ENCODE measurements at places on chromosomes 1 and 21. TPM values are rescaled to one million over a fixed set of nuclear protein-coding genes. Genes with fewer than 3 reads are reported as not detected.

- peak; percentile 81 for DNase-seq
Measured at GRCh38 chr1:13960375-13960987, 260.5 kb downstream of the PRDM2 start.

DNA sequence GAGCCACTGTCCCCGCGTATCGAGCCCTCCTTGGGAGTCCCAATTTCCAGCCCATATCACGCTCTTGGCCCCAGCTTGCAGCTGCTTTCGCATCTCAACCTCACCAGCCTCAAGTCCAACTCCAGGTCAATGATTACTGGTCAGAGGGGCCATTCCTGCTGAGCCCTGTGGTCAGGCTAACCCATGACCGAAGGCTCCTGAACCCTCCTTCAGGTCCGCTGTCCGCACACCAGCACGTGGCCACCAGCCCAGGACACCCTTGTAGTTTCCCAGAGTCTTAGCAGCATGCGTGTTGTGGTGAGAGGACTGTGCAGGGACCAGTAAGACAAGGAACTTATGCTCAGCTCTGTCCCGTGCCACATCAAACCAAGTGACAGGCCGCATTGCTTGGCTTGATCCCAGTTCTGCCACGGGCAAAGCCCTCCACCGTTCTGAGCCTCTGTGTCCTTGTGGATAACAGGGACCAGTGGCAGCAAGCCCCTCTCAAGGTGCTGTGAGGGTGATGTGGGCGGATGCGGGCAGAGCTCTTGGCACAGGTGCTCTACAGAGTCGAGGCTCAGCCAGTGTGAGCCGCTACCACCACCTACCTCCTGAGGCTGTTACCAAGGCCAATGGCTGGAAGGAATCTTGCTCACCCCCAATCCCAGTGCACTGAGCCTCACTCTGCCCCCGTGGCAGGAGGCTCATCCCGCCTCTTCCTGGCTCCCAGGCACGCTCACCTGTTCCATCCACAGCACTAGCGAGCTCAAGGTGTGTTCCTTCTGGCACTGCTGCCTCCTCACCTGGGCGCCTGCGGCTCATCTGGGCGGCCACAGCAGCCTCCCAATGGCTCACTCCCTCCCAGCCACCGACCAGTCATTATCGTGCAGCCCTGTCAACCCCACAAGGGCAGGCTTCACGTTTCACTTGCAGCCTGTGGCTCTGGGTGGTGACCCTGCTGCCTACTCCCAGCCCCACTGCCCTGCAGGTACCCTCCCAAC lies 20.4 kb downstream of the KRTAP10-1 start:
- peak; percentile 5 for DNase-seq

- no peak for DNase-seq
Measured at GRCh38 chr1:157154940-157155514, 16.8 kb upstream of the ETV3 start.

- no peak for DNase-seq
Measured at GRCh38 chr1:106705971-106706370, 350.5 kb upstream of the PRMT6 start.

DNA sequence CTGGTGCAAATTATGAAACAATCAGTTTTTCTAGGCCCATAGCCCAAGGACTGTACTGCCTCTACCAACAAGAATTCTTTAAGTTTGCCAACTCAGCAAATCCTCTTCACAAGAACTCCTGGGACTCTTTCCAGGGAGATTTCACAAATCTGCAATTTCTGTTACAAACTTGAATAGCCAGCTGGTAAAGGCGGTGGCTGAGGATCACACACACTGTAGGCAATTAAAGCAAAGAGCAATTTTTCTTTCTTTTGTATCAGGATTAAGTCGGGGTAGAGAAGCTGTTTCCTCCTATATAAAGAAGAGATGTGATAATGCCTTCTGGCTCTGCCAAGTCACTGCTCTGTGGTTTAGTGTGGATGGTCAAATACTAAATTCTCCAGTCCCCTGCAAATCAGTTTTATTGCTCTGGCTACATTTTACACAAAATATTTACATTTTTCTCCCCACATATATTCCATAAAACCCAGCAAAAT lies 1.7 kb downstream of the ALDH9A1 start:
- DNase-seq, result no peak

DNA sequence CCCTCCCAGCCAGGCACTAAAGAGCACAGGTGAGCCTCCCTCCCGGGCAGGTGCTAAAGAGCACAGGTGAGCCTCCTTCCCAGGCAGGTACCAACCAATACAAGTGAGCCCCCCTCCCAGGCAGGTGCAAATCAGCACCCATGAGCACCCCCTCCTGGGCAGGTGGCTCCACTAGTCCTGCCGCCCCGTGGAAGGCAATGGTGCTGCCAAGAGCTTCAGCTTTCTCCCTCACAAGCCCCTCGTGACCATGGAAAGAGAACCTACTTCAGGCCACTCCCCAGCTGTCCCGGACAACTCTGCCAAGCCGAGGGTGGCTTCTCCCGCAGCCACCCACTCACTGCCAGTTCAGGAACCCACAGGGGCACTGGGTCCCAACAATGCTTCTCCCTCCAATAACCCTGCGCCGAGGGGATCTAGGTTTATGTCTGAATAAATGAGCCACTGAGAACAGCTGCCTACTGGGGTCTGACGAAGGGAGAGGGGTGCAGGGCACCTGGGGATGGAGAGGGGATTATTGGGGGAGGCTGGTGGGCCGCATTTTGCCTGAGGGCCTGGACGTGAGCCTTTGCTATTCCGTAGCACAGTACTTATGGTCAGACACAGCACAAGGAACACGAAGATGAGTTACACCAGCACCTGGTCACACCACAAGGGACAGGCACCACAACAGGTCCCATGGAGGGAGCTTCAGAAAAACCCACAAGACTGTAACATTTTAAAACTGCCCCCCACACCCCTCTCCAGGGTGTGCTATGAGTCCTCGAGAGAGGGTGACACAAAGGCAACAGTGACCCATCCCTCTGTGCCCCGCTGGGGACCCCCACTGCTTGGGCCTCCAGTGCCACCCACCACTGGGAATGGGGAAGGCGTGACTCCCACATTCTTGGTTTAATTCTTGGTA lies 46.3 kb downstream of the PRDM15 start:
- DNase-seq, result no peak

GRCh38 chr1:53110370-53111072 lies 31.9 kb downstream of the SLC1A7 start:
- DNase-seq, result no peak

DNA sequence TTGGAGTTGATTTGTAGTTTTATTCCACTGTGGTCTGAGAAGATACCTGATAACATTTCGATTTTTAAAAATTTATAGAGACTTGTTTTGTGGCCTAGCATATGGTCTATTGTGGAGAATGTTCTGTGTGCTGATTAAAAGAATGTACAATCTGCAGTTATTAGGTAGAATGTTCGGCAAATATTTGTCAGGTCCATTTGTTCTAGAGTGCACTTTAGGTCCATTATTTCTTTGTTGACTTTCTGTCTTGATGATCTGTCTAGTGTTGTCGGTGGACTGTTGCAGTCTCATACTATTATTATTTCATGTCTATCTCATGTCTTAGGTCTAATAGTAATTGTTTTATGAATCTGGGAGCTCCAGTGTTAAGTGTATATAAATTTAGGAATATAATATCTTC lies 116.8 kb downstream of the NME7 start:
- no peak for DNase-seq

DNA sequence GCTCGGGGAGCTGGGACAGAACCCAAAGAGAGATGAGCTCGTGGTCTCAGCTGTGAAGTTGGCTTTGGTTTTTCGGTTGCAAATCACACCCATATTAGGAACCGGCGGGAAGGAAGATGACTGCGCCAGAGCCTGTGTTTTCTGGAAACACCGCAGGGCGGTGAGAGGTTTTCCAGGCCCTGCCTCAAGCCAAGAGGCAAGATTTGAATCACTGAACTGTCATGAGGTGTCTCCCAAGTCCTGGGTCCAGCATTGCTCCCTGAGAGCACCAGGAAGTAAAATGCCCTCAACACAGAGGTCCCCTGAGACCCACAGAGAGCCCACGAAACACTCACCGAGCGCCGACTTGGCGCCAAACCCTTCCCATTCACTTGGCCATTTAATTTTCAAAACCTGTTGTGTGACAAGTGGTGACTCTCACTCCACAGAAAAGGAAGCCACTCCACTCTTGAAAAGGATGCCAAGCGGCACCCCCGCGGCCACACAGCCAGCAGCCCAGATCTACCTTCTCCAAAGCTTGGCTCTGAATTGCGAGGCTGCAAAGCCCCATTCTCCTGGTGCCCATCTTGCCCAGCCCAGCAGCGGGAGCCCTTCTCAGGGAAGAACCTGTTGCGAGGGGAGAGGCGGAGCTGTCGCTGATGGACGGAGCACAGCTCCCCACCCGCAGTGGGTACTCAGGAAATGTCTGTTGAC lies 99.0 kb upstream of the RUNX3 start:
- no peak for DNase-seq

DNA sequence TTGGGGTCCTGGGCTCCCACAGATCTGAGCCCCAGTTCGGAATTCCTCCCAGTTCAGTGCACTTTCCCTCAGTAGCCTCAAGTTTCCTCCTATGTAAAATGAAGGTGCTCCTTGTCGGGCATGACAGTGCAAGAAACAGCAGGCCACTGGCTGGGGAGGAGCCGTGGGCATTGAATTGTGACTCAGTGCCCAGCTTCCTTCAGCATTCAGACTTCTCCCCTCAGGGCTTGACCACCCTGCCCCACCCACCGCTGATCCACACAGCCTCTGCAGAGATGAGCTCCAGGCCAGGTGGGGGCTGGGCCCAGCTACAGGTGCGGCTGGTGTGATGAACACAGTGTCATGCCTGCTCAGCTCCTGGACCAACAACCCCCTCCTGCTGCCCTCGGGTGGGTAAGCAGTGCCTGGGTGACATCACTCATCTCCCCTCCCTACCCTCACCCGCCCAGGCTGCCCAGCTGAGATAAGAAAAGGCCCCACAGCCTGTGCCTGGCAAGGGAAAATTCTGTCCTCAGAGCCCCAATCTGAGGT lies 4.9 kb downstream of the MOB3C start:
- DNase-seq, result no peak

- peak; percentile 29 for DNase-seq
Measured at GRCh38 chr1:19800076-19800804, 524 bp upstream of the TMCO4 start.

DNA sequence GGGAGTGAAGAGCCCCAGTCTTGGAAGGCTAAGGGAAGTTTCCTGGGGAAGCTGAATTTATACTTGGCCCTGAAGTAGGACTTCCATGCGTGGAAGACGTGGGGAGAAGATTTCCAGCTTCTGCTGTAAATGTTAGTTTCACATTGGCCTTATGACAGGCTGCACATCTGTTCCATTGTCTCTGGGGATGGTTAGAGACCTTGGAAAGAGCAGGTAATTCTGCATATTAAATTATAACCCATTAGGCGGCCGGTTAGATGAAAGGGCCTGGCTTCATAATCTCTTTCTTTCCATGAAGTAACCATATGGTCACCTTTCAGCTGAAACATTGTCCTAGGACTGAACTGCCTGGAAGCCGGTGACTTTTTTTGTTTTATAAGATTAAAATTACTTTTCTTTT lies 37.5 kb downstream of the DPT start:
- no peak for DNase-seq

- DNase-seq, result no peak
Measured at GRCh38 chr1:41400225-41400624, 39.0 kb downstream of the FOXO6 start.

GRCh38 chr1:211198880-211199279 lies 60.3 kb upstream of the RCOR3 start:
- DNase-seq, result no peak

- peak; percentile 18 for DNase-seq
Measured at GRCh38 chr1:214224611-214225354, 56.2 kb upstream of the SMYD2 start.

GRCh38 chr1:117511273-117511672 lies 94.6 kb upstream of the TENT5C start:
- DNase-seq, result no peak

GRCh38 chr1:237038211-237038610 lies 3.8 kb upstream of the RYR2 start:
- DNase-seq, result no peak

DNA sequence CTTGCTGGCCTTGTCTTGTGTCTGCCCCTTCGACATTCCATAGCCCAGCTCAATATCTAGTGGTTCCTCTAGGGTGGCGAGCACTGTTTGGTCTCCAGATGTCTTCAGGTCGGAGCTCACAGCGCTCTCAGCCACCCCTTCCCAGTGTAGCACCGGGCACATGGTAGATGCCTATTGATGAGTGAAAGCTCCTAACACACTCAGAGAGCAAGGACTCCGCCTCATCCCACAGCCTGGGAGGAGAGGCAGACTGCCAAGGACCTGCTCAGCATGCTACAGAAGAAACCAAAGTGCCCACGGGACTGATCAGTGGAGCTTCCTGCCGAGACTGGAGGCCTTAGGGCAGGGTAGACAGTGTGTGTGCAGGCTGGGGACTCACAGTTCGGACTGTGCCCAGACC lies 10.9 kb downstream of the PCSK9 start:
- DNase-seq, result no peak

PANK4 gene
- 58.5 TPM for total RNA-seq

ADCY10 gene
- 0.07 TPM for total RNA-seq

CHD5 gene
- 0.96 TPM for total RNA-seq

TMED5 gene
- total RNA-seq, result 24.2 TPM

MYOC gene
- total RNA-seq, result not detected

DMBX1 gene
- not detected for total RNA-seq

GBP5 gene
- not detected for total RNA-seq

OR2T33 gene
- total RNA-seq, result not detected
